ENCODE measurements at places on chromosomes 6 and 20.
A peak's percentile ranks its signal among the peaks of the same experiment; 100 is the strongest.

DNA sequence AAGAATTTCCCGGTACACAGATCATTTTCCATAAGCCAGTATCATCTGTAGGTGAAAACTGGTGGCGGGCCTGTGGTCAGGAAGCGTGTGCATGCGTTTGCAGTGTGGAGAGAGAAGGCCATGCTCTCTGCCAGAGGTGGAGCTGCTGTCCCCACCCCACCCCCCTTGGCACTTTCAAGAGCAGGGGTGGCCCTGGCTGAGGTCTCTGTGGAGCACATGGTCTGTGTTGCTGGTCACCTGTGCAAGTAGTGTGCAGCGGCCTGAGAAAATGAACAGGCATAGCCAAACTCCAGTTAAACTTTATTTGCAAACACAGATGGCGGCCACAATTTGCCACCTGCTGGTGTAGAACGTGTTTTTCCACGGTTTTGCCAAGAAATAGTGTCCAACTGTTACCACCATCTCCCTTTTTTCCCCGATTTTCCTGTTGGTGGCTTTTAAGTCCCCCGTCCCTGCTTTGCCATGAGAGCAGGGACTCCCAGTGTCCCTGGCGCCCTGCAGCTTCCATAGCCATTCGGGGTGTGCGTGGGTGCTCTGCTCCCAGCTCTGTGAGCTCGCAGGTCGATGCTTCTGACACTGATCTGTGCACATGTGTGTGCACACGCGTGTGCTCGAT is 2.5 kb downstream of the ADRM1 start:
- DNase-seq: no peak

- peak; percentile 11 for DNase-seq
Observed at GRCh38 chr6:93394471-93394870, 24.9 kb downstream of the EPHA7 start.

GRCh38 chr20:62238569-62239277 is 402 bp downstream of the OSBPL2 start:
- DNase-seq: no peak

- DNase-seq: no peak
Observed at GRCh38 chr6:10071631-10072220, 343.1 kb downstream of the TFAP2A start.

DNA sequence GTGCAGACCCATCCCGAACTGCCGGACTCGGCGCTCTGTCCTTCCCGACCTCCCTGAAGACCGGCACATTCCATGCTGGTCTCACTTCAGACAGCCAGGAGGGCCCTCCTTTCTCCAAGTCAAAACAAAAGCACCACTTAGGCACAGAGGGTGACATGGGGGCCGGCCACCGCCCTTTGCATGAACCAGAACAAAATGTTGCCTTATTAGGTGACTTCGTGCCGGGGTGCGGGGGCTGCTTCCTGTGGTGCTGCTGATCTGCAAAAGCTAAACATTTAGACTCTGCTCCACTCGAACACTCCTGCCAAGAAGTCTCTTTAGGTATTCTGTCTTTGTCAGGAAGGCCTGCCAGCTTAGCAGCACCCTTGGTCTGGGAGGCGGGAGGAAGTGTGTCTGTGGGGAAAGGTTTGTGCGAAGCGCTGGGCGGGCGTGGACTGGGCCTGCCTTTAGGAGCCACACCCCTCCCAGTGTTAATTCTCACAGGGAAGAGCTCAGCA is 133.8 kb downstream of the SMOC2 start:
- no peak for DNase-seq

- DNase-seq: no peak
Observed at GRCh38 chr20:59078231-59078630, 35.6 kb upstream of the PRELID3B start.

GRCh38 chr20:23998392-23998791 is 9.8 kb upstream of the GGTLC1 start:
- DNase-seq: no peak

GRCh38 chr20:40860487-40860902 is 168.1 kb upstream of the TOP1 start:
- peak; percentile 62 for DNase-seq

- DNase-seq: no peak
Observed at GRCh38 chr20:41100001-41100480, 37.3 kb upstream of the PLCG1 start.

- DNase-seq: peak; percentile 45
Observed at GRCh38 chr6:112983713-112984261, 636.7 kb downstream of the RFPL4B start.

DNA sequence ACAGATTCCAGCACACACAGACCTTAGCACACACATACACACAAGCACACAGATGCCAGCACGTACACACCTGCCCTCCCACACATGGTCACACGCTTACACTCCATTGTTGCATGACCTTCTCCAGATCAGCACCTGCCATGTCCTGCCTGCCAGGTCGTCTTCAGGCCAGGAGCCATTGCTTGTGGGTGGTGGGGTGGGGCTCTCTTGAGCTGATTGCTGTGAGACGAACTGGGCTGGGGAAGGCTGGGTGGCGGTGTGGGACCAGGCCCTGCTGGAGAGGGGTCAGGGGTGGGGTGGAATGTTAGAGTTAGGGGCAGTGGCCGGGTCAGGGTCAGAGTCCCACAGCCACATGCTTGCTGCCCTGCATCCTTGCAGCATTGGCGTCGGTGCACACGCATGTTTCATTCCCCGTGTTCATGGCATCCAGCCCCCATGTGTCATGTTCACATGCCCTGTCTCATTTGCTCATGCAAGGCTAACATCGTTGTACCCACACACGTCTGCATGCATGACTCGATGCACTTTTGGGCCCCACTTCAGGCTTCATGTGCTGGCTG is 6.5 kb upstream of the NPBWR2 start:
- DNase-seq: no peak

DNA sequence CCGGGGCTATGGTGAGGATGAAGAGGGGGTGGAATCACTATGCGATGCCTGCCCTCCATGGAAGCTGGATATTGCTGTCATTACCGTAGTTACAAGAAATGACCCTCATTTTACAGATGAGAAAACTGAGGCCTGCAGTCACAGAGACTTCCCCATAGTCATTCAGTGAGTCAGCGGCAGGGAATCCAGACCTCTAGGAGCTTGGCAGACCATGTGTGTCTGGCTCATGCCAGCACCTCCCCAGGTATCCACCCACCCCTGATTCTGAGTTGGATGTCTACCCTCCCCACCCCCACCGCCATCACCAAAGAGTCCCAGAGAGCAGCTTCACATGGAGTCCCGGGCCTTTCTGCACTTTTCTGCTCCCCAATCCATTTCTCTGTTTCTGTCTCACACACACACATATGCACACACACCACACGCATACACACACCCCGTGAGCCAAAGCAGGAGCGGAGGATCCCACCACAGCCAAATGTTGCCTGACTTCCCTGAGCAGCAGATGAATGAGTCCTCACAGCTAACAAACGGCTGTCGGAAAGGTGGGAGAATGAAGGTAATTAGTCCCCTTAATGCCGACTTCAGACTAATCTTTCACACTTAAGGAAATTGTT is 24.8 kb downstream of the CDH22 start:
- DNase-seq: no peak

DNA sequence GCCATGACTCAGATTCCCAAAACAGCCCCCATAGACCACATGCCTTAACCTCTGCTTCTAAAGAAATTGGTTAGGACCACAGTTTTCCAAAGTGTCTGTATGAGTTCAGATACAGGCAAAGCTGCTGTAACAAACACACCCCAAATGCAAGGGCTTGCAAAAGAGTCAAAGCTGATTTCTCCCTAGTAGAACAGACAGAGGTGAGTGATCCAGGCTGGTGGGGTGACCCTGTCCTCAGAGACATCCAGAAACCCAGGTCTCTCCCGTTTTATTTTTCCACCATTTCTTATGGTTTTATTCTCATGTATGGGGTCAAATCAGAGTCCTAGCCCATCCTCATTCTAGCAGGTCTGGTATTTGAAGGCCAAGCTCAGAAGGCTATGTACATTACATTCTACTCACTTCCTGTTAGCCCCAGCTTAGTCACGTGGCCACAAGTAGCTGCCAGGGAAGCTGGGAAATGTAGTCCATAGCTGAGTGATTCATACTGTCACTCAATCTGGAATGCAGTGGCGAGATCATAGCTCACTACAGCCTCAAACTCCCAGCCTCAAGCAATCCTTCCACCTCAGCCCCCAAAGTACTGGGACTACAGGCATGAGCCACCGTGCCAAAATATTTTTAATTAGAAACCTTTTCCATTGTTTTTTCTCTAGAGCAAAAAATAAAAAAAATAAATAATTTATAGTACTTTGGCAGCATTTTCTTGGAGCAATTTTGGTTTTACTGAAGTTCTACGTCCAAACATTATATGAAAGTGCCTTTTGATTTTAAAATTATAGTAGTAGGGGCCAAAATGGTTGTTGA is 175.2 kb downstream of the ZMYND8 start:
- peak; percentile 90 for DNase-seq

- no peak for DNase-seq
Observed at GRCh38 chr6:87742106-87742505, 40.1 kb upstream of the AKIRIN2 start.

DNA sequence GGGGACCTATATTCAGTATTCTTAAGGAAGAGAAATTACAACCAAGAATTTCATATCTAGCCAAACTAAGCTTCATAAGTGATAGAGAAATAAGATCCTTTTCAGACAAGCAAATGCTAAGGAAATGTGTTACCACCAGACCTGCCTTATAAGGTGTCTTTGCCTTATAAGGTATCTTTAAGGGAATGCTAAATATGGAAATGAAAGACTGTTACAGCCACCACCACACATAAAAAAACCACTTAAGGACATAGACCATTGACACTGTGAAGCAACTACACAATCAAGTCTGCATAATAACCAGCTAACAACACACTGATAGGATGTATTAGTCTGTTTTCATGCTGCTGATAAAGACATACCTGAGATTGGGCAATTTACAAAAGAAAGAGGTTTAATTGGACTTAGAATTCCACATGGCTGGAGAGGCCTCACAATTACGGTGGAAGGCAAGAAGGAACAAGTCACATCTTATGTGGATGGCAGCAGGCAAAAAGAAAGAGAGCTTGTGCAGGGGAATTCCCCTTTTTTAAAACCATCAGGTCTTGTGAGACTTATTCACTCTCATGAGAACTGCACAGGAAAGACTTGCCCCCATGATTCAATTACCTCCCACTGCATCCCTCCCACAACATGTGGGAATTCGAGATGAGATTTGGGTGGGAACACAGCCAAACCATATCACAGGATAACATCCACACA is 119.2 kb upstream of the LAMA2 start:
- peak; percentile 21 for DNase-seq

All from amniotic epithelial cell (primary cell).